H1 (cell line): ENCODE measurements at places on chromosomes 2 and 18.

DNA sequence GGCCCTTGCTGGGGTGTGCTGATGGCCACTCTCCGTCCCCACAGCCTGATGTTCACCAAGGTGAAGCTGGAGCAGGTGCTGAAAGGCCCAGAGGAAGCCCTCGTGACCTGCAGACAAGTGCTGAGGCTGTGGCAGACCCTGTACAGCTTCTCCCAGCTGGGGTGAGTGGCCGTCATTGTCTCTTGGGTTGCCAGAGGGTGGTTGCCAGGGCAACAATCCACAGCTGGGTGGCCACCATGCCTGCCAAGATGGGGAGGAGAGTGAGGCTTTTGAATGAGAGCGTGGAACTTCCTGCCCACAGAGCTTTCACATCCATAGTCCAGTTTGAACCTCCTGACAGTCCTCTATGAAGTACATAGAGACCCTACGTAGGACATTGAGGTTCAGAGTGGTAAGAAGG lies 108.8 kb downstream of the STPG4 start:
- DNase-seq, result no peak

- DNase-seq, result no peak
Measured at GRCh38 chr2:637406-637776, 39.8 kb downstream of the TMEM18 start.

DNA sequence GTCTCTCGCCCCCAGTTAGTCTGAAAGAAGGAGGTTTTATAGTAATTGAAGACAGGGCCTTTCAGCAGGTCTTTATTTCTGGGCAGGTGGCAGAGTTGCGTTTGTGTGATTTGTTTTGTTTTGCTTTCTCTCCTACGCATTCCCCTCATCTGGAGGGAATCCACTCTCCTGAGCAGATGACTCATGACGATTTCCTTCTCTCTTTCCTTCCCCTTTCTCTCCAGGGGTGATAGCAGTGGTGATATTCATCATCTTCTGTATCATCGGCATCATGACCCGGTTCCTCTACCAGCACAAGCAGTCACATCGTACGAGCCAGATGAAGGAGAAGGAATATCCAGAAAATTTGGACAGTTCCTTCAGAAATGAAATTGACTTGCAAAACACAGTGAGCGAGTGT lies 888.8 kb downstream of the CNTNAP5 start:
- no peak for DNase-seq

DNA sequence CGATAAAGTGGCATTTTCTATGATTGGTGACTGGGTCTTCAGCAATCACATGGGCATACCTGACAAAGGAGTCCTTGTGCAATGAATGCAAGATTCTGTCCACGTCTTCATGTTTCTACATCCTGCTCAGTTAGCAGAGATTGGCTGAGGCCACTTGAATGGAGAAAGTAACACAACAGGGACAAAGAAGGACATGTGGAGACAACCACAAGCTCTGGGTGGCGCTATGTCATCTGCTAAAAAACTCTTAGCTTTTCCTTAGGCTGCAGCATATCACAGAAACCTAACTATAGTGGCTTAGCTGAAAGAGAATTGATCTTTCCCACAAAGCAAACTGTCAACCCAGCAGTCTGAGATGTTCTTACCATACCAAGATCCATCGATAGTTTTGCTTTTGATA lies 1109.7 kb downstream of the SOCS6 start:
- DNase-seq, result no peak

DNA sequence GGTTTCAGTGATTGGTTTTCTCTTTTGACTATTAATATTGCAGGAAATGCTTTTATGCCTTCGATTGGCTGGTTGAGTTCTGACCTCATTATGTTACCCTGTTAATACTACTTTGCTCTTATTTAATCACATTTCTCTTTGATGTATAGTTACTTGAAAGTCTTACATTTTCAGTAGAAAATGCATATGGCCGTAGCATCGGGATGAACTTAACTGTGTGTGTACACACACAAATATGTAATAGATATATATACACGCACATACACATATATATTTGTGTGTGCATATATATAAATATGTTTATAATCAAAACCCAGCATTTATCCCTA lies 1.6 kb downstream of the EPC2 start:
- no peak for DNase-seq

GRCh38 chr18:79496978-79497637 lies 101.4 kb downstream of the NFATC1 start:
- no peak for DNase-seq

- no peak for DNase-seq
Measured at GRCh38 chr2:178927173-178927572, 120.0 kb upstream of the TTN start.

DNA sequence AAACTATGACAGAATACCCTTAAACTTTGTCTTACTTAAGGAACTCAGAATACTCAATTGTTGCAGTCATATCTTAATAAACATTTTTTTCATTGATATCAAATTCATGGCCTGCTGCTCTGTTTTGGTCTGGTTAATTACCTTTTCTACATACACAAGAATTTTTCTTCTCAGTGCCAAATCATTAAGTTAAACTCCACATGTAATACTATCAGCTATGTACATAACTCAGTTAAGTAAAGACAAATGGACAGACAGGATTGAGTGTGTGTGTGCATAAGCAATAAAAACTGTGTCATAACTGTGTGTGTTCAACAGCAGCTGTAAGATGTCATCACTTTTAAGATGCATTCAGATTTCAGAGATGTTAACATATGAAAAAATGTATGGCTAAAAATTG lies 34.4 kb downstream of the VRK2 start:
- DNase-seq, result no peak

DNA sequence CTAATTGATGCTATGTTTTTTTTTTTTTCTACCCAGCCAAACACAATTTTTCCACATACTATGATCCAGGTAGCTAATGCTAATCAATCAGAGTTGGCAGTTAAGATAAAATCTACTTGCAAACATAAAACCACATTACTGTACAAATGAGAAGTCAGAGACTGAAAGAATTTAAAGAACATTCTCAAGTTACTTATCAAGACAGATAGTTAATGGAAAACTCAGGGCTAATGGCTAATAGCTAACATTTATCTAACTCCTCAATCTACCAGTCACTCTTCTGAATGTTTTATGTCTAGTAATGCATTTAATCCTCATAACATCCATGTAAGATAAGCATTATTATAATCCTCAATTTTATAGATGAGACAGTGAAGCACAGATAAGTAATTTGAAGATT lies 537.6 kb upstream of the SETBP1 start:
- no peak for DNase-seq

DNA sequence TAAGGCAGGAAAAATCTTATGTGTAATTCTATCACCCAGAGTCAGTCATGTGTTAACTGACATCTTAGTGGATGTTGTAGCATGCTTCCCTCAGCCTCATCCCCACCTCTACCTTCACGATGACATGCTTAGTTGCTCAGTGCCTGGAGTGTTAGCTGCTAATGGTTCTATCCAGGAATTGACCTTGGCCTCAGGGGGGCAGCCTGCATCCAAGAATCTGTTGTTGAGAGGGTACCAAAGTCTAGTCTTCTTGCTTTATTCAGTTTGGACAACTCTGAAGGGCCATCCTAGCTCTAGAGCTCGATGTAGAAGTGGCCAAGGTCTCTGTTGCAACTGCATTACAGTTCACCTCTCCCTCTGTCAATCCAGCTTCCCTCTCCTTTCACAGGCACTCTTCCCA lies 61.2 kb downstream of the ACYP2 start:
- DNase-seq, result peak; percentile 10

DNA sequence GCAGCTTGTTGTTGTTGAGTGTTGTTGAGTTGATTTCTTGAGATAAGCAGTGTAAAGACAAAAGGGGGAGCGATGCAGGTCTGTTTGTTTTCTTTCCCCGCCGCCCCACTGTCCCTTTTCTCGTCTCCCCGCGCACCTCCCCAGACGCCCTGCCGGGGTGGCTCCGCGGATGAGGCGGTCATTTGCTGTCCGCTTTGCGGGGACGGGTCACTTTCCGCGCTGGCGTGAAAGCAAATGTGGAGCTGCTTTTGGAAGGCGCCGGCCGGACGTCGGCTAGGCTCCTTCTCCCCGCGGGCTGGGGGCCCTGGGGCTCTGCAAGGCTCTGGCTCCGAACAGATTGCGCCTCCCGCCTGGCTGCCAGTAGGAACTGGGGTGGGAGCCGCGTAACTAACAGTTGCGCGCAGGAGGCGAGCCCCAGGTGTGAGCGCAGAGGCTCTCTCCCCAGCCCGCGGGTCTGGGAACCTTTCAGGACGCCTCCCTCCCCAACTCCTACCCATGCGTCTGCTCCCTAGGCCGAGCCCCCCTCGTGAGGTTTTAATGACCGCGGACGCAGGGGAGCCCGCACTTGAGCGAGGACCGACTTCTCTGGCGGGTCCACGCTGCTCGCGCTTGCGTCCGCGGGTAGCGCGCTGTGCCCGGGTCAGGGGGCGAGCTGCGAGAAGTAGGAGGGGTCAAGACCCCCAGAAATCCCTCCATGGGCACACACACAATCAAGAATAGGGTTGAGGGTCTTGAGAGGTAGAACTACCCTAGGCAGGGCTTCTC lies 146.6 kb downstream of the MEIS1 start:
- DNase-seq, result peak; percentile 70

DNA sequence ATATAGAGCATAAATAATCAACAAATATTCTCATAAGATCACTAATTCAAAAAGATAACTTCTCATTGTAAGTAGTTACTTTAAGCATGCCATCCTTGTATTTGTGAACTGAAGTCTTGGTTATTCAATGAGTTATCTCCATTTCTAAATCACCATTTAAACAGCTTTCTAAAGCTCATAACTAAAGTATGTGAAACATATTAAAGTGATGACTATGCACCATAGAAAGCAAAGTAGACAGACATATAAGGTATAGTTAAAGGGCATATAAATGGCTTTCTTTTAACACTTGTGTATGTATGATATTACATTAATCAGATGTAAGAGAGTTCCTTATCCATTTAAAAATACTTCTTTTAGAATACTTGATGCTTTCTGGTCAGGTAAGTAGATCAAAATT lies 83.5 kb downstream of the IKZF2 start:
- no peak for DNase-seq

GRCh38 chr2:172084395-172084644 lies 987 bp upstream of the DLX1 start:
- no peak for DNase-seq

DNA sequence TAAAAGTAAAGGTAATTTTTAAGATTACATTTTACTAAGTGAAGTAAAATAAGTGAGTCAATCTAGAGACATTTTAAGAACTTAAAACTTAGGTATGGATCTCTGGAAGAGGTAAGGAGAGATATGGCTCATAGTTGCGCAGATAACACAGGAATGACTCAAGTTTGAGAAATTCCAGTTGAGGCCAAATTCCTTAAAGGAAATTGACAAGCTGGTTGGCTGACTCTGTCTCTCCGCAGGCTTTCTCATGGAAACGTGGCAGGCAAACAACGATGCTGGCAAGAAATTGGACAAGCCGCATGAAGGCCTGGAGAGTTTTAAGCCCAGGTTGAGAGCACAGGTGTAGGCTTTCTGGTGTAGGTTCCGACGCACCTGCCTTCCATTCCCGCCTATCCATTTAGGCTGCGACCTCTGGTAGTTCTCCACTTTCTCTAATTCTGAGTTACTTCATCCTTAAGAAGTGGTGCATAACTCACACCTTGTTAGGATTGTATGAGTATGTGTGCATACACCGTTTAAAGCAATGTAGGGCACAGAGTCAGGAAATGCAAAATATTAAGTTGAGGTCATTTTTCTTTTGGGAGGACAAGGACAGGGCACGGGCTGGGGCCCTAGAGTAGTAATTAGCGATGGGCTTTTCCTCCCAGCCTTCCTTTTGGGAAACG lies 589 bp upstream of the DAW1 start:
- DNase-seq, result no peak
